ENCODE measurements at places on chromosomes 12 and 14. TPM values are rescaled to one million over a fixed set of nuclear protein-coding genes. Genes with fewer than 3 reads are reported as not detected.

GABARAPL1 gene
- 108 TPM for total RNA-seq

MYH6 gene
- 0.62 TPM for total RNA-seq

PELI2 gene
- total RNA-seq, result 22.2 TPM

ASB2 gene
- 2.4 TPM for total RNA-seq

LUM gene
- 227 TPM for total RNA-seq

LGR5 gene
- 1.2 TPM for total RNA-seq

KLRC1 gene
- total RNA-seq, result 1.8 TPM

EFS gene
- 11.5 TPM for total RNA-seq

ARHGAP5 gene
- 97.9 TPM for total RNA-seq

- DNase-seq, result no peak
- no peak overlapping the region for H3K4me3 ChIP-seq
- peaks cover 55% of the 10 kb centered on the region for H3K4me1 ChIP-seq
- H3K36me3 ChIP-seq, result no peaks in the 10 kb centered on the region
- no peak overlapping the region for H3K27ac ChIP-seq
- H3K27me3 ChIP-seq, result no peaks in the 10 kb centered on the region
Measured at GRCh38 chr12:93780101-93780641, 103.0 kb downstream of the CRADD start.

DNA sequence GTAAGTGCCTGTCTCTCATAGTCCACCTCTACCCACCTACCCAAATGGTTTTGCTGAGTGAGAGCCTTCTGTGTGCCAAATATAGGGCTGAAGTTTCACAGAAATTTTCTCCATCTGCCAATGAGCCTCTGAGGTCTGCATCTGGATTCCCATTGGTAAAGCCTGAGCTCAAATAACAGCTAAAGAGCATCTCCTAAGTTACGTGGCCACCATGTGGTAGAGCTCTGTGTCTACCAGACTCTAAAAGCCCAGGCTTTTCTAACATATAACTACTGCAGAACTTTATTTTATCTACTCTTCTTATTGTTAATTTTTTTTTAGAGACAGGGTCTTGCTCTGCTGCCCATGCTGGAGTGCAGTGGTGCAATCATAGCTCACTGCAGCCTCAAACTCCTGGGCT, 16.0 kb downstream of the AMDHD1 start:
- no peaks in the 10 kb centered on the region for H3K27me3 ChIP-seq
- no peak overlapping the region for H3K4me3 ChIP-seq
- H3K36me3 ChIP-seq, result no peaks in the 10 kb centered on the region
- no peaks in the 10 kb centered on the region for H3K4me1 ChIP-seq
- DNase-seq, result no peak

- no peak for DNase-seq
- H3K27ac ChIP-seq, result no peak overlapping the region
- H3K27me3 ChIP-seq, result no peaks in the 10 kb centered on the region
- H3K36me3 ChIP-seq, result no peaks in the 10 kb centered on the region
- H3K4me1 ChIP-seq, result no peaks in the 10 kb centered on the region
- H3K4me3 ChIP-seq, result no peak overlapping the region
Measured at GRCh38 chr12:11433664-11434063, 38.3 kb upstream of the PRB2 start.

DNA sequence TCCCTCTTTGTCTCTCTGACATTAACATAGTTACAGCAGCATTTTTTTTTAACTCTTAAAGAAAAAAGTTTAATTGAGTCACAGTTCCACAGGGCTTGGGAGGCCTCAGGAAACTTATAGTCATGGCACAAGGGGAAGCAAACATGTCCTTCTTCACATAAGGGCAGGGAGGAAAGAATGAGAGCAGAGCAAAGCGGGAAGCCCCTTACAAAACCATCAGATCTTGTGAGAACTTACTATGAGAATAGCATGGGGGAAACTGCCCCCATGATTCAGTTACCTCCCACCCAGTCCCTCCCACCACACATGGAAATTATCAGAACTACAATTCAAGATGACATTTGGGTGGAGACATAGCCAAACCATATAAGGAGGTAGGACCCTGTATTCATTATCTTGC, 96.2 kb downstream of the PLBD1 start:
- H3K4me3 ChIP-seq, result no peak overlapping the region
- no peaks in the 10 kb centered on the region for H3K27me3 ChIP-seq
- peaks cover 52% of the 10 kb centered on the region for H3K36me3 ChIP-seq
- no peak for DNase-seq

- H3K36me3 ChIP-seq, result no peaks in the 10 kb centered on the region
- no peak for DNase-seq
- no peaks in the 10 kb centered on the region for H3K27me3 ChIP-seq
- no peak overlapping the region for H3K4me3 ChIP-seq
- no peak overlapping the region for H3K27ac ChIP-seq
- no peaks in the 10 kb centered on the region for H3K4me1 ChIP-seq
Measured at GRCh38 chr12:19203539-19204506, 74.3 kb downstream of the PLEKHA5 start.

DNA sequence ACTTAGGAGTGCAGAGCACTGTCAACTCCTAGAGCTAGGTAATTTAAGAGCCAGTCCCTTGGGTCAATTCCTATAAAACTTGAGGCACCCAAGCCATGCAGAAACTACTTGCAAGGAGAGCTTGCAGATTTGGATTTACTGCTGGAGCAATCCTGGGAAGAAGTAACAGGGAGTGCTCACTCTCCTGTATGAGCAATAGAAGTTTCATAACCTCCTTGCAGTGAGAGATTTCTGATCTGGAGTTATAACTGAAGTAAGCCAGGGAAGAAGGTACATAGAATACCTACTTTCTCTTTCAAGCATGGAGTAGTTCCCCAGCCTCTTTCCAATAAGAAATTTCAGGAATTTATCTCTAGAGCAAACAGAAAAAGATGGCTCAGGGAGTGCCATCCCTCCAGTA, 650.1 kb upstream of the USP15 start:
- no peaks in the 10 kb centered on the region for H3K4me1 ChIP-seq
- no peak overlapping the region for H3K4me3 ChIP-seq
- H3K27ac ChIP-seq, result no peak overlapping the region
- H3K36me3 ChIP-seq, result no peaks in the 10 kb centered on the region
- H3K27me3 ChIP-seq, result no peaks in the 10 kb centered on the region

DNA sequence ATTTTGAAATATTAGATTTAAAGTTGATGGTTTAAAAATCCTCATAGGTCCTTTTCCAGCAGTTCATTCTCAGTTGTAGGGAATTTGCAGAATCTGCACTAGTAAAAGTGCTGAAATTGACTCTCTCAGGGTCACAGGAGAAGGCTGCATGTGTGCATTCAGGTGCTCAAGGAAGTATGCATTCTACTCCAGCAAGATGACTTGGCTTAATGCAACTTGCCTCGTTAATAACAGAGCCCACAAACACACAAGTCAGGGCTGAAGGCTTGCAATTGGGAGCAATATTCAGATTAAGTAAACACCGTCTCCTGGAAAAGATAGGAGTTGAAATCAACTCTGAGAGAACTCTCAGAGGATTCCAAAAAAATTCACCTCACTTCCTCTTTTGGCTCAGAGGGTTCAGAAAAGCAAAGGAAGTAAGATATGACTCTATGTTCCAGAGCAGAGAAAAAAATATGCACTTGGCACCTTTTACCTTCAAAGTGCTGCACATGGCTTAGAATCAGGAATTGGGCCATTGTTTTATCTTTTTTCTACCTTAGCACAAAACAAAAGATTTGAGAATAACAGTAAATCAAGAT, 406.3 kb upstream of the DCN start:
- no peaks in the 10 kb centered on the region for H3K27me3 ChIP-seq
- no peak overlapping the region for H3K27ac ChIP-seq
- no peaks in the 10 kb centered on the region for H3K36me3 ChIP-seq
- H3K4me1 ChIP-seq, result peaks cover 6% of the 10 kb centered on the region

DNA sequence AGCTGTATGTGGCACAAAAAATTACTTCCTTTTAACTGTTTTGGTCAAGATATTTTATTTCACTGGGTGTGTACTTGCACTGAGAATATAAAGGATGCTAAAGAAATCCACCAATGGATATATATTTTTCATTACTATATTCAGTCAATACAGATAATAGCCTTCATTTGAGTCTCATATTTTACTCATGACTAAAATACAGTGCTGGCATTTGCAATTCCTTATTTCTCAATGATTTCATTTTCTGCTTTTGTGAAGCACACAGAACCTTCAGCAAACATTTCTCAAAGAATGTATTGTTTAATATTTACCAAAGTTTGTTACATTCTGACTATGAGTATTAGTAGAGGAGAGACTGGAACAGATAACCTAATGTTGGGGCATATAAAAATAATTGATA, 93.2 kb upstream of the SOX5 start:
- H3K27ac ChIP-seq, result no peak overlapping the region
- H3K4me1 ChIP-seq, result no peaks in the 10 kb centered on the region
- H3K36me3 ChIP-seq, result no peaks in the 10 kb centered on the region
- DNase-seq, result no peak

GRCh38 chr12:75982979-75983660, 48.5 kb downstream of the PHLDA1 start:
- DNase-seq, result no peak
- H3K27me3 ChIP-seq, result no peaks in the 10 kb centered on the region
- peaks cover 62% of the 10 kb centered on the region for H3K4me1 ChIP-seq

DNA sequence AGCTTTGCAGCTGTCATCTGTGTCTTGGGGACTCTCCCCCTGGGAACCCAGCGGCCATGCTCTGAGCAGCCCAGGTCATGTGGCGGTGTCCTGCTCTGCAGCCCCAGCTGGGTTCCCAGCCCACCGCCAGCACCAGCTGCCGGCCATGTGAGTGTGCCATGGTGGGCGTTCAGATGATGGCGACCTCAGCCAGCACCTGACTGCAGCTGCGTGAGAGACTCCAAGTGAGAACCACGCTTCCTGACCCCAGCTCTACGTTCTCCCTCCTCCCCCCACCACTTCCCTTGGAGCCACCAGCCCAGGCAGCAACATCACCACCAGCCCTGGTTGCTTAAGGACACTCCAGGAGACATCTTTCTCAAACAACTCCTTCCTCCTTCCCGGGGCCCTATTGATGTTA, 68.8 kb downstream of the SLC24A4 start:
- H3K4me3 ChIP-seq, result no peak overlapping the region
- DNase-seq, result peak; percentile 65
- no peaks in the 10 kb centered on the region for H3K36me3 ChIP-seq
- H3K27me3 ChIP-seq, result no peaks in the 10 kb centered on the region

GRCh38 chr12:57341275-57341990, 89.4 kb downstream of the R3HDM2 start:
- peaks cover 20% of the 10 kb centered on the region for H3K4me1 ChIP-seq
- peaks cover 5% of the 10 kb centered on the region for H3K36me3 ChIP-seq
- no peaks in the 10 kb centered on the region for H3K27me3 ChIP-seq
- H3K4me3 ChIP-seq, result no peak overlapping the region
- no peak overlapping the region for H3K27ac ChIP-seq

GRCh38 chr12:5742258-5742657, 202.8 kb downstream of the ANO2 start:
- no peak overlapping the region for H3K27ac ChIP-seq
- H3K4me3 ChIP-seq, result no peak overlapping the region
- no peaks in the 10 kb centered on the region for H3K27me3 ChIP-seq
- no peak for DNase-seq
- H3K4me1 ChIP-seq, result no peaks in the 10 kb centered on the region

GRCh38 chr14:36271222-36271621, 49.2 kb downstream of the MBIP start:
- peaks cover 31% of the 10 kb centered on the region for H3K27me3 ChIP-seq
- H3K36me3 ChIP-seq, result no peaks in the 10 kb centered on the region
- no peak for DNase-seq
- H3K4me3 ChIP-seq, result no peak overlapping the region

DNA sequence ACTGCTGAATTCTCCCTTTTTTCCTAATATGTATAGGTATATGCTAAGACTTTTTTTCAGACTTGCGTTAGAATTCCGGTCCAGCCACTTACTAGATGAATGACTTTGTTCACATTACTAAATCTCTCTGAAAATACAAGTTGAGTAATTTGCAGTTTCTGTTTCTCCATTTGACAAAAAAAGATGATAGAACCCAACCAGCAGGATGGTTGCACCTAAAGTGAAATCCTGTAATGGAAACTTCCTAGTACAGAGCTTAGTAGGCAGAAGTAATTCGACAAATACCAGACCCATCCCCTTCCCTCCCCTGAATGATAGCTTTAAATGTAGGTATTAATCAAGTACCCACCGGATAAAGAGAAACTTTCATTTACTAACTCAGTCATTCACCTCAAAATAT, 113.6 kb upstream of the RAP1B start:
- H3K27me3 ChIP-seq, result no peaks in the 10 kb centered on the region
- no peak overlapping the region for H3K27ac ChIP-seq
- no peak for DNase-seq
- no peaks in the 10 kb centered on the region for H3K4me1 ChIP-seq
- no peaks in the 10 kb centered on the region for H3K36me3 ChIP-seq

GRCh38 chr12:49060237-49061156, at the start of gene KMT2D:
TSS of gene KMT2D (minus strand) at chr12:49060794. CDS start at chr12:49055324, 5,470 bp downstream.
- H3K36me3 ChIP-seq, result peaks cover under 1% of the 10 kb centered on the region
- H3K4me1 ChIP-seq, result peaks cover 50% of the 10 kb centered on the region
- H3K27ac ChIP-seq, result peak within 1 kb of the TSS; percentile 98

DNA sequence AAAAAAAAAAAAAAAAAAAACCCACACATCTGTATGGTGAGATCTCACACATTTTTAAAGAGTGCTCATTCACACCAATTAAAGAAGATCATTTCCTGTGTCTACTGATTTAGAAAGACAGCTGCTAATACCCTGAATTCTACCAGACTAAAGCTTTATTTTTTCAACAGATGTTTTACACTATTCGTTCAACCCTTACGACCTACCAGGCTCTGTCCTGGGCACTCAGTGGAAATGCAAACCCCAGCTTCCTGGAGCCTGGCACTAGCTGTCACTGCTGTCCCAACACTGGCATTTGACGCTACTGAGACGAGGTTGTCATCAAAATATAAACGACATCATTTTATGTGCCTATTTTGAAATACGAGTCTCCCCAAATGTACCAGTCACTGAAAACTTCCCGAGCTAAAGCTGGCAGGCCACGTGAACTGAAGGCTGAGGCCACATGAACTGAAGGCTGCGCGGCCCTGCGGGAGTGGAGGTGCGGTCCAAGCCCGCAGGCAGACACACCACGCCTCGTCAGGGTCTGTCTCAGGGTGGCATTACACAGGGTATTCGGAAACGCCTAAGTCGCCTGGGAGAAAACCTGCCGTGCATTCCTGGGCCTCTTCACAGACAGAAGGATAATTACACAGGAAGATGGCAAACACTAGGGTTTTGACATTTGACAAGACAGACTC, 27.2 kb downstream of the SLC15A4 start:
- no peaks in the 10 kb centered on the region for H3K27me3 ChIP-seq
- H3K27ac ChIP-seq, result no peak overlapping the region
- peaks cover 20% of the 10 kb centered on the region for H3K4me1 ChIP-seq
- no peak overlapping the region for H3K4me3 ChIP-seq

Measured in lower lobe of right lung (tissue), 2 donors.